Activated CD8-positive, alpha-beta T cell treated with anti-CD3 and anti-CD28 coated beads, Interleukin-2, amount 10 ng/mL, durations not matched to agents 7 days and 5 days (primary cell): ENCODE measurements at places on chromosomes 12 and 14. TPM values are rescaled to one million over a fixed set of nuclear protein-coding genes. Genes with fewer than 3 reads are reported as not detected.

Gene KRT73
- total RNA-seq, result 0.91 TPM

Gene NOVA1
- total RNA-seq, result not detected

Gene PXN
- total RNA-seq, result 123 TPM

Gene MUCL1
- total RNA-seq, result not detected

Gene ACSM4
- not detected for total RNA-seq

Gene TBX5
- total RNA-seq, result not detected

Gene DNAL1
- total RNA-seq, result 5.7 TPM

Gene DEPDC4
- total RNA-seq, result 1.6 TPM

Gene ANKS1B
- total RNA-seq, result not detected

Gene ACSS3
- not detected for total RNA-seq

Gene GUCY2C
- not detected for total RNA-seq

Gene RASSF9
- total RNA-seq, result not detected

Gene XRCC3
- total RNA-seq, result 46.2 TPM

Gene DLK1
- not detected for total RNA-seq

Gene MGST1
- not detected for total RNA-seq

Gene KRT72
- total RNA-seq, result 0.44 TPM

Gene VDR
- total RNA-seq, result 14.5 TPM

Gene RNU4-1
- total RNA-seq, result 2,335 TPM
